Ecto neural progenitor cell (in vitro differentiated cells): ENCODE measurements at places on chromosomes 1 and 21.

DNA sequence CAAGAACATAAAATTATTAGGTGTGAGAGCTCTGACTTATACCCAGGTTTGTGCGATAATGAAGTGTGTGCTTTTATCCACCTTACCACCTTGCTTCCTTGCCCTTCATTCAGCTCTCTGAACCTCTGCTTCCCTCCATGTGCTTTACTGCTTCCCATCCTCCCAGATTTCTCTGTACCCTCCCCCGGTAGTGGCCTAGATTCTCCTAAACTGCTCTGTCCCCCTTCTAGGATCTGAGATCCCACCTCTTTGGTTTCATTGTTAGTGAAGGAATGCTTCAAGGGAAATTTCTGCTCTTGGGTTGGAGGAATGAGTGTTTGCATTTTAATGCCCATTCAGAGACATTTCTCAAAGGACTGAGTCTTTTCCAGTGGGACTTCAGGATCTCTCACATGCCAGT, 159.5 kb downstream of the ST6GALNAC3 start:
- DNase-seq: no peak

- no peak for DNase-seq
These were observed 10.5 kb downstream of the CDKN2C start for GRCh38 chr1:50980505-50980904.

- no peak for DNase-seq
These were observed 8.8 kb downstream of the ADCY10 start for GRCh38 chr1:167905182-167905581.

DNA sequence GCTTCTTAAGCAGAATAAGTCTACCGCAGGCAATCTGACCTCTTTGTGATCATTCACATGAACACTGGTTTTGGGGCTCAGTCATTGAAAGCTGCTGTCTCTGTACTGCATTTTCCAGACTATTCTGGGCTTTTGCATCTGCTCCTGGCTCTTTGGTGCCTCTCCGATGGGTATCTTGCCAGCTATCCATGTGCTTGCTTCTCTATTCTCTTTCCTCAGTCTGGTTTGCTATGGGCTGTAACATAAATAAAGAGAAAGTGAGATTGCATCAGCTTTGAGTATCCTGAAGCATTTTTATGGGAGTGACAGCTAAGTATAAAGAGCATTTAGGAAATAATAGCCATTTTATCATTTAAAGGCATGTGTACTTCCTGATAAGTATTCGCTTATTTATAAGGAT, 70.7 kb downstream of the C1orf21 start:
- DNase-seq: no peak

DNA sequence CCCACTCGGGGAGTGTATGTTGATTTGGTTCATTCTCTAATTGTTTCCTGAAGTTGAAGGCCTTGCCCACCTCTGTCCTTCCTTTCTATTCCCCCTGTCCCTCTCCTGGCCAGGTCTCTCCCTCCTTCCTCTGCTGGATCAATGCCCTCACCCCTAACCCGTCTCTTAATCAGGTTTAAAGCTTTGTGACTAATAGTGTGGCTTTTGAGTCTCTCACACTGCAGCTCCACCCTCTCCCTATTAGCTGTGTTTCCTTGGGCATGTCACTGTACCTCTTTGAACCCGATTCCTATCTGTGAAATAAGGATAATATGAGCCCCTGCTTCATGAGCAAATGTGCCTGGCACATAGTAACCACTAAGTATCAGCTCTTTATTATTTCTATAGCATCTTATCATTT, 20.5 kb downstream of the AHDC1 start:
- no peak for DNase-seq
